Uterus (tissue), 4 donors: ENCODE measurements at places on chromosomes 7 and 10. TPM values are rescaled to one million over a fixed set of nuclear protein-coding genes. Genes with fewer than 3 reads are reported as not detected.
A peak's percentile ranks its signal among the peaks of the same experiment; 100 is the strongest.

Gene SHTN1
- total RNA-seq: 9.6 TPM

Gene MYL10
- not detected for total RNA-seq

Gene ATRNL1
- total RNA-seq: 137 TPM

Gene AKR1D1
- total RNA-seq: not detected

Gene AS3MT
- total RNA-seq: 15.3 TPM

Gene SPRN
- total RNA-seq: not detected

Gene CTAGE4
- total RNA-seq: 0.26 TPM

Gene GJC3
- not detected for total RNA-seq

Gene BZW2
- total RNA-seq: 16.5 TPM

Gene CALY
- total RNA-seq: not detected

Gene HPSE2
- total RNA-seq: not detected

Gene FAM237B
- not detected for total RNA-seq

Gene LRMDA
- total RNA-seq: 15.7 TPM

Gene ZNF485
- 1.3 TPM for total RNA-seq

DNA sequence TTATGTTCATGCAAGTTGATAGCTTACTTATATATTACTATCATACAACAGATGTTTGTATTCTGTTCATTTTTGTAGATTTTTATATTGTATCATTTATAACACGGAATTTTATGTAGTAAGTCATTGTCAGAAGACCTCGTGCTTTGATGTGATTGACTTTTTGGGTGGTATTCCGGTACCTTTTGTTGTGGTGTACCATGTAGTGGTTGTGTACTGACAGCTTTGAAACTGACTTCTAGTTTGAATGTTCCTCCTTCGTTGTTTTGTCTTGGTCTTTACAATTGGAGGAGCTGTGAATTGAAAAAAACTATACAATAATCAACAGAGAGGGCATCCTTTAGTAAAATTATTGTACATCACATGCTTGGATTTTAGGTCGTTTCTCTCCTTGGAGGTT lies 61.5 kb downstream of the WAC start:
- no peak overlapping the region for H3K4me3 ChIP-seq
- H3K36me3 ChIP-seq: no peaks in the 10 kb centered on the region
- no peaks in the 10 kb centered on the region for H3K4me1 ChIP-seq
- H3K27me3 ChIP-seq: no peaks in the 10 kb centered on the region
- no peak overlapping the region for H3K27ac ChIP-seq

DNA sequence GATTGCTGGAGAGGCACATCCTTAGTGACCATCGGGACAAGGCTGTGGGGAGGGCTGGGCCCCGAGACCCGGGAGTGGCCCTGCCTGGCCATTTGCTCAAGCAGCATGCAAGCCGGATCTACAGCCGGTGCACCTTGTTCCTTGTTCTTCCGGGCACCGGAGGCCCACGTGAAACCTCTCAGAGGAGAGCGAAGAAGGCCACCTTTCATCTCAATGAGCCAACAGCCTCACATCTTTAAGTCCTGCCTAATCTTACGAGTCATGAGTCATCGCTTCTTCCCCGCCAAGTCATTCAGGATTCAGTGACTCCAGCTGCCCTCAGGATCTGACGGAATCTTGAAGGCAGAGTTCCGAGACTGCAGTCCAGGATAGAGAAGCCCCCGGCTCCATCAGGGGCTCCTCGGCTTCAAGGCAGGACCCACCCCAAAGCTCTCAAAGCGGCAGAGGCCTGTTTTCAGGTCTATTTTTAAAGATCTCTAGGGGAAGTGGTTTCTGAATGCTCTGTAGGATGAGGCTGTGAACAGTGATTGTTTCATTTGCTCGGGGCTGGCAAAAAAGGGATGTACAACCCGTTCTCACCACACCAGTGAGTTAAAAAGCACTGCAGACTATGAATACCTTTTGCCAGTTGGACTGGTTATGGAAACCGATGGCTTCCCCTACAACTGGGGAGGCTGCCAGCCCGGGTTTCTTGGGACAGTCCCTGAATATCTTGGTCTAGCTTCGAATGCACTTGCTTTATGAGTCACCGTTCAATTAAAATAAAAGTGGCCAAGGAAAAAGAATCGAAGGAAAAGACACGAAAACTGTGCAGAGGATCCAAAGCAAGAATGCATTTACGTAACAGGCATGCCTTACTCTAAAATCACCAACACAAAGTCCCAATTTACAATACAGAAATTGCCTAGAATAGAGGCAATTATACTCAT lies 57.2 kb upstream of the ECHDC3 start:
- no peaks in the 10 kb centered on the region for H3K4me1 ChIP-seq
- H3K36me3 ChIP-seq: no peaks in the 10 kb centered on the region
- peak overlapping the region; percentile 9 for H3K4me3 ChIP-seq
- peak overlapping the region; percentile 74 for H3K27ac ChIP-seq

- no peak overlapping the region for H3K27ac ChIP-seq
- no peak overlapping the region for H3K4me3 ChIP-seq
- no peaks in the 10 kb centered on the region for H3K36me3 ChIP-seq
- H3K27me3 ChIP-seq: no peaks in the 10 kb centered on the region
- DNase-seq: no peak
- H3K4me1 ChIP-seq: no peaks in the 10 kb centered on the region
Measured at GRCh38 chr10:77334501-77334900, 303.1 kb downstream of the KCNMA1 start.

GRCh38 chr7:74656441-74656836 lies 1.1 kb upstream of the GTF2I start:
- peak overlapping the region; percentile 99 for H3K27ac ChIP-seq
- H3K27me3 ChIP-seq: no peaks in the 10 kb centered on the region
- no peaks in the 10 kb centered on the region for H3K36me3 ChIP-seq
- peak; percentile 39 for DNase-seq
- peak overlapping the region; percentile 95 for H3K4me3 ChIP-seq

- no peak overlapping the region for H3K4me3 ChIP-seq
- no peaks in the 10 kb centered on the region for H3K36me3 ChIP-seq
- DNase-seq: no peak
- H3K27me3 ChIP-seq: no peaks in the 10 kb centered on the region
Measured at GRCh38 chr7:42342381-42342780, 105.4 kb upstream of the GLI3 start.

GRCh38 chr10:74500816-74501215 lies 325.6 kb upstream of the KAT6B start:
- H3K27ac ChIP-seq: no peak overlapping the region
- no peaks in the 10 kb centered on the region for H3K4me1 ChIP-seq
- H3K36me3 ChIP-seq: no peaks in the 10 kb centered on the region
- H3K4me3 ChIP-seq: no peak overlapping the region
- H3K27me3 ChIP-seq: no peaks in the 10 kb centered on the region
- DNase-seq: no peak

- no peak overlapping the region for H3K4me3 ChIP-seq
- H3K4me1 ChIP-seq: peaks cover 14% of the 10 kb centered on the region
- DNase-seq: no peak
- H3K36me3 ChIP-seq: no peaks in the 10 kb centered on the region
- no peaks in the 10 kb centered on the region for H3K27me3 ChIP-seq
Measured at GRCh38 chr10:621981-622740, 67.3 kb downstream of the DIP2C start.

DNA sequence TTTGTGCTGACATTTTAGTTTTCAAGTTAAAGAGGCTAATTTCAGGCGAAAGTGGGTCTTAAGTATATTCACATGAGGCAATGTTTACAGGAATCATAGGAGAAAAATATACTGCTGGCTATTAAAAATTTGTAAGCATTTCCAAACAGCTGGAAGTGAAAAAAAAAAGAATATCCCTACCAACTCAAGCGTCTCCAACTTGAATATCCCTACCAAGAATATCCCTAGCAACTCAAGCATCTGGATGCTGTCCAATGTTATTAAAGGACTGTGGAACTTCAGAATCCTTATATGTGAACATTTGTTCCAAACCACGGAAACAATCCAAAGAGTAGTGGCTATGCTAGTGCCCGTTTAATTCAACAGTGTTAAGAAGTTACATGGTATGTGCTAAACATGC lies 1303.0 kb downstream of the GATA3 start:
- no peaks in the 10 kb centered on the region for H3K27me3 ChIP-seq
- no peaks in the 10 kb centered on the region for H3K36me3 ChIP-seq
- no peak overlapping the region for H3K27ac ChIP-seq
- no peaks in the 10 kb centered on the region for H3K4me1 ChIP-seq
- no peak overlapping the region for H3K4me3 ChIP-seq

DNA sequence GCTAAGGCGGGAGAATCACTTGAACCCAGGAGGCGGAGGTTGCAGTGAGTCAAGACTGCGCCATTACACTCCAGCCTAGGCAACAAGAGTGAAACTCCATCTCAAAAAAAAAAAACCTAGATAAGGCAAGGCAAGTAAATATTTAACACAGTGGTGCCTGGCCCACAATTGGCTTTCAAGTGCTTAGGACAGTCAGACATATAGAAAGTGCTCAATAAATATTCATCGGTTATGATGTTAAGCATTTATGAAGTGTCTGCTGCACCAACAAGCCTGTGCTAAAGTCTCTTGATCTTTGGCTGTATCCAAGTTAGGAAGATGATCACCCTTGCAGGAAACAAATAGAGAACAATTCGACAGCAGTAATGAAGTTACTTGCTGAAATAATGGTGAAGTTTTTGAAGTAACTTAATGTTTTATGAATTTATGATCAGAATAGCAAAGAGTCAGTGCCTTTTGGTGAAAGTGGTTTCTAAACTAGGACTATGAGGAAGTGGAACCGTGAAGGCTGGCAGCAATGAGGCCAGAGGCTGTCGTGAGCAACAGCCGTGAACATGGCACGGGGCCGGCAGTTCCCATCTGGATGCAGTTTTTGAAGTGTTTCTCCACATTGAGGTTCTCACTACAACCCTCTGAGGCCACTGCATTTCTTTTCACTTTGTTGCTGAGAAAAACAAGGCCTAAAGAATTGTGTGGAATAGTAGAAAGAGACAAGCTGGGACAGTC lies 48.1 kb upstream of the GATA3 start:
- H3K27me3 ChIP-seq: no peaks in the 10 kb centered on the region
- no peaks in the 10 kb centered on the region for H3K36me3 ChIP-seq
- no peak overlapping the region for H3K27ac ChIP-seq
- DNase-seq: no peak

GRCh38 chr7:115600207-115600606 lies 430.4 kb downstream of the TFEC start:
- no peak for DNase-seq
- H3K36me3 ChIP-seq: no peaks in the 10 kb centered on the region
- H3K27me3 ChIP-seq: no peaks in the 10 kb centered on the region
- no peaks in the 10 kb centered on the region for H3K4me1 ChIP-seq
- H3K27ac ChIP-seq: no peak overlapping the region
- H3K4me3 ChIP-seq: no peak overlapping the region

GRCh38 chr10:21764466-21765189 lies 230.6 kb downstream of the MLLT10 start:
- no peak for DNase-seq
- H3K4me1 ChIP-seq: no peaks in the 10 kb centered on the region
- H3K27ac ChIP-seq: no peak overlapping the region
- H3K36me3 ChIP-seq: no peaks in the 10 kb centered on the region
- H3K27me3 ChIP-seq: no peaks in the 10 kb centered on the region

DNA sequence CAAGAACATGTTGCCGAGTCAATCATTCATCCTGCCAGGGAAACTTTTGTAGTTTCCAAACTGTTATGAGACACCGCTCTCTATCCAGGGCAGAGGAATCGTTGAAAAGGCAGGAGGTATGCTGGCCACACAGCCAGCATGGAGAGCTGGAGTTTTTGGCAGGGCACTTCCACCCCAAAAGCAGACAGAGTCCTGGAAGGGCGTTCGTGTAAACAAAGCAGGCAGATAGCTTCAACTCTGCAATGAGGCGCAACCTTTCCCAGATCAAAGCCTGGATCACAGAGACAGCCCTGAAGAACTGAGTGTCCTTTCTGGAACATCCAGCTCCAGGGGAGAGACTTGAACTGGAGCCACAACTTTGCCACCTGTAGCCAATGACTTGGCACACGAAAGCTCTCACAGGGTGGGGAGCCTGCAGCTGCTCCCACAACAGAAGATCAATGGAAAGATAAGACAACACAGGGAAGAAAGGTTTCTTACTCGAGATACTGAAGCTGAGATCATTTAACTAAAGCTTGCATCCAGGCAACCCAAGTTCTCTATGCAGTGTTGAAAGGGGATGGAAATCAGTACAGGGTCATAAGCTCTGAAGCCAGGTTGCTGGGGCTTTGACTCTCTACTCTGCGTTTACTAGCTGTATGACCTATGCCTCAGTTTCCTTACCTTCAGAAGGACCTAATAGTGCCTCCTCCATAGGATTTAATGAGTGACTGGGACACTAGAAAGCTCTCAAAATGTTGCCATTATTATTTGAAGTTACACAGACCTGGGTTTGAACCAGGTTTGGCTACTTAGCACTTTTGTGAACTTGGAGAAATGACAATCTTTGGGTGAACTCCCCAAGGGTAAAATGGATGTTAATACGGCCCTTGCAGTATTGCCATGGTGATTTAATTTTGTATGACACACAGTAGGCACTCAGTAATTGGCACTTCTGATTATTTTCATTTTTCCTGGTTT lies 434.8 kb upstream of the NPVF start:
- H3K27ac ChIP-seq: peak overlapping the region; percentile 82
- H3K4me1 ChIP-seq: peaks cover 4% of the 10 kb centered on the region
- H3K4me3 ChIP-seq: no peak overlapping the region
- H3K27me3 ChIP-seq: no peaks in the 10 kb centered on the region
- no peaks in the 10 kb centered on the region for H3K36me3 ChIP-seq

GRCh38 chr7:2856388-2857169 lies 12.5 kb upstream of the GNA12 start:
- no peak overlapping the region for H3K4me3 ChIP-seq
- no peak for DNase-seq
- no peaks in the 10 kb centered on the region for H3K36me3 ChIP-seq
- H3K4me1 ChIP-seq: no peaks in the 10 kb centered on the region
- no peak overlapping the region for H3K27ac ChIP-seq

GRCh38 chr10:124648738-124649137 lies 95.4 kb downstream of the FAM53B start:
- H3K27ac ChIP-seq: peak overlapping the region; percentile 84
- no peaks in the 10 kb centered on the region for H3K27me3 ChIP-seq
- H3K4me1 ChIP-seq: peaks cover 17% of the 10 kb centered on the region
- H3K4me3 ChIP-seq: no peak overlapping the region
- H3K36me3 ChIP-seq: no peaks in the 10 kb centered on the region

GRCh38 chr7:108283252-108283651 lies 153.1 kb upstream of the LAMB4 start:
- no peak for DNase-seq
- no peak overlapping the region for H3K27ac ChIP-seq
- no peaks in the 10 kb centered on the region for H3K4me1 ChIP-seq
- H3K4me3 ChIP-seq: no peak overlapping the region
- H3K36me3 ChIP-seq: no peaks in the 10 kb centered on the region

DNA sequence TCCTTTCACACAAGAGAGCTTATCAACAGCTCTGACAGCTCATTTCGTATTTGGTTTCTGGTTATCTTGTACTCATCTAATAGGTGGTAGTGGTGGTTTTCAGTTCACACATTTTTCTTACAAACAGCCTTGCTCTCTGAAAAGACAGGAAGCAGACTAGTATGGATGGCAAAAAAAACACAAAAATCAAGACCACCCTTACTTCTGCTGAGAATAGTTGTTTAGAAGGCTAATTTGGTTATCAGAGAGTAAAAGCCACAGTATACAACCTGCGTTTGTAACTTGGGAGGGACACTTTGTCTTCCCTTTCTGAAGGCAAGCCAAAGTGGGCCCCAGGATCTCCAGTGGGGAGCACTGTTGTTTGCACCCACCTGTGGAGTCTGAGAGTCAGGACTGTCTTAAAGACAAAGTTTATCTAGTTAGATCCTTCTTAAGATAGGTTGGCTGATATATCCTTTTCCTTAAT lies 68.0 kb downstream of the PIP4K2A start:
- no peak for DNase-seq
- no peaks in the 10 kb centered on the region for H3K27me3 ChIP-seq
- H3K27ac ChIP-seq: no peak overlapping the region
- no peaks in the 10 kb centered on the region for H3K36me3 ChIP-seq
- H3K4me3 ChIP-seq: no peak overlapping the region
